ENCODE measurements at places on chromosomes 4 and X. TPM values are rescaled to one million over a fixed set of nuclear protein-coding genes. Genes with fewer than 3 reads are reported as not detected.

DNA sequence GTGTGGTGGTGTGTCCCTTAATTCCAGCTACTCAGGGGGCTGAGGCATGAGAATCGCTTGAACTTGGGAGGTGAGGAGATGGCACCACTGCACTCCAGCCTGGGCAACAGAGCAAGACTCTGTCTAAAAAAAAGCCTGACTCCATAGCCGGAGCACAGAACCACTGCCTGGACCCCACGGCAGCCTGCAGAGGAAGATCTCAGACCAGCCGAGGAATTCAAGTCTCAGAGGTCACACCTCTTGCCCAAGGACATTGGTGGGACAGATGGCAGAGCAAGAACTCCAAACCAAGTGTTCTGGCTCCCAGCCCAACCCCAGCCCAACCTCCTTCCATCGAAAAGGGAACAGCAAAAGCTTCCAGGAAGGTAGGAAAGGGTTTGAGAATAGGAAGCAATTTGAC is 70.8 kb downstream of the SMIM20 start:
- no peak for DNase-seq

GRCh38 chr4:149404143-149404542 is 411.5 kb downstream of the IQCM start:
- no peak for DNase-seq

DNA sequence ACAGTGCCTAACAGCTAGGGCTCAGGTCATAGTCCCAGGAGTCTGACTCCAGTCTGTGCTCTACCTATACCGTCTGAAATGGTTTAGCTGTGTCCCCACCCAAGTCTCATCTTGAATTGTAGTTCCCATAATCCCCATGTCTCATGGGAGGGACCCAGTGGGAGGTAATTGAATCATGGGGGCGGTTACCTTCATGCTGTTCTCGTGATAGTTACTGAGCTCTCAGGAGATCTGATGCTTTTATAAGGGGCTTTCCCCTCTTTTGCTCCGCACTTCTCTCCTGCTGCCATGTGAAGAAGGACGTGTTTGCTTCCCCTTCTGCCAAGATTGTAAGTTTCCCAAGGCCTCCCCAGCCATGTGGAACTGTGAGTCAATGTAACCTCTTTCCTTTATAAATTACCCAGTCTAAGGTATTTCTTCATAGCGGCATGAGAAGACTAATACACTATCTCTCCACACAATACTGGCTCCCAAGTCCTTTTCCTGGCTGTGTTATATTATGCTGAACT is 110.8 kb downstream of the AFAP1 start:
- DNase-seq: no peak

DNA sequence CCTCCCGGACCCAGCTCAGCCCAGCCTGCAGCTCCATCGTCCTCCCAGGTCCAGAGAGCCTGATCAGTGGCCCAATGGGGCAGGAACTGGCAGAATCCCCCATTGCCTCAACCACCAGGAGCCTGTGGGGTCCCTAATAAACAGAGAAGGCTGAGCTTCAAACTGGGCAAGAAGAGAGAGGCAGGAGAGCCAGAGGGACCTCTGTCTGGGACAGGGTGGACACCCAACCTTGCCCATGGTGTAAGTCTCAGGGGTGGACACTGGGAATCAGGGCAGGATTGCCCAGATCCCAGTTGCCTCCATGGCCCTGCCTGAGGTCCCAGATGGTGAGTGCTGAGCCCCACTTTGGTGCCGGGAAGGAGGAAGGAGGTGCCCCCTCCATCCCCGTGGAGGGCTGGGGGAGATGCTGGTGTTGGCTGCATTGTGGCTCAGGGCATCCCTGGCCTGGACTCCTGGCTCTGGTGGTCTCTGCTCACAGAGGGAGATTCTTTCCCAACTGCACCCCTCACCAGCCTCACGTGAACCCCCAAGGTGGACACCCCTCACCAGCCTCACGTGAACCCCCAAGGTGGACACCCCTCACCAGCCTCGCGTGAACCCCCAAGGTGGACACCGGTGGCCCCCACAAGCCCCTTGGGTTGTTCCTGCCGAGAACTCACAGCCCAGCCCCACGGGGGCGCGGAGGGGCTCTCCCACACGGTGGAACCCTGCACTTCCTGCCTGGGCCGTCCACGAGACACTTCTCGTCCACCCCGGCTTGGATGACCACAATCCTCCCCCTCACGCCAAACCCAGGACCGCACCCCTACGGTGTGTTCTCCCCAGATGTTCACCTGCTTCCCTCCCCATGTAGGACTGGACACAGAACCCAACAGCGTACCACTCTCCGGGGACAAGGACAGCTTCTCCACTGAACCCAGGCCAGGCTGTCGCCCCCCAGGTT is 5.4 kb downstream of the CPLX1 start:
- DNase-seq: no peak

Gene FRMPD4
- 1.6 TPM for total RNA-seq

DNA sequence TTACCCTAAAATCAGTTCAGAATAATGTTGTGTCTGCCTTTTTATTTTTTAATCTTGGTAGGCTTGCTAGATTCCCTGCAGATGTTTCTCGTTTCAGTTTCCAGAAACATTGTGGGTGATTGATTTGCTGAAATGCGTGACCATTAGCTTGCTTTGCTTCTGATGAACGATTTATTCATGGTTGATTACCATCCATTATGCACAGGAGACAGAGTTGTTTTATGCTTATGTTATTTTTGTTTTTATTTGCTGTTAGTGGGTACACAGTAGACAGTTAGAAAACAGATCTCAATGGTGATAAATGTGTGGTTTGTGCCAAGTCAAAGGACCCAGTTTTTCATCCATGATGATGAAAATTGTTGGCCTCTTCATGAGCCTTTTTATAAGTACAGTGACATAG is 455.6 kb upstream of the BOD1L1 start:
- DNase-seq: no peak

DNA sequence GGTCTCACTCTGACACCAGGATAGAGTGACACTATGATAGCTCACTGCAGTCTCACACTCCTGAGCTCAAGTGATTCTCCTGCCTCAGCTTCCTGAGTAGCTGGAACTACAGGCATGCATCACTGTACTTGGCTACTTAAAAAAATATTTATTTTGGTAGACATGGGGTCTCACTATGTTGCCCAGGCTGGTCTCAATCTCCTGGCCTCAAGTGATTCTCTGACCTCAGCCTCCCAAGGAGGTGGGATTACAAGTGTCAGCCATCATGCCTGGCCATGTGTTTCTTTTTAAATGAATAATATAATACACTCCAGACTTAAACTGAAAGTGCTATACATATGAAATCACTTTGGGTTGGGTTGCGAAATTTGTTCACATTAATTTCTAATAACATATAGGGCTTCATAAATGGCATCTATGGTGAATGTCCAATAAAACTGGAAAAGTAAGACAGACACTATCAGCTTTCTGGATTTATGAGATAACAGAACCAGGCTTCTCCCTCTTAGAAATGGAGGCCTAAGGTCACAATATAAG is 48.0 kb downstream of the SEC24D start:
- DNase-seq: no peak

DNA sequence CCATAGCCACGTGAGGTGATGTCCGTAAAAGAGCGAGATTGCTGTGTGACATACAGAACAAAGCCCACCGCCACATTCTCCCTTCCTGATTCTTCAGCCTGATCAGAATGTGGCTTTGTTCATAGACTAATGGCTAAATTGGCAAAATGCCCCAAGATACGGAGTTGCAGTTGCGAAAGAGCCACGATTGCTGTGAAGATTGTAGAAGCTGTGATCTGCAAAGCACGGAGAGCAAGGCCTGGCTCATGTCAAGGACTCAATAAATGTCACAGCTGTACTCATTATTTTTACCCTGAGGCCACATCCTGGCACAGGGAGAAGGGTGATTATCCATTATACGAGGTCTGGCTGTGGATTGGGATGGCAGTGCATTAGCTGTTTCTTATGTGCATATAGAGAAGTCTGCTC is 34.2 kb downstream of the ARSD start:
- no peak for DNase-seq

DNA sequence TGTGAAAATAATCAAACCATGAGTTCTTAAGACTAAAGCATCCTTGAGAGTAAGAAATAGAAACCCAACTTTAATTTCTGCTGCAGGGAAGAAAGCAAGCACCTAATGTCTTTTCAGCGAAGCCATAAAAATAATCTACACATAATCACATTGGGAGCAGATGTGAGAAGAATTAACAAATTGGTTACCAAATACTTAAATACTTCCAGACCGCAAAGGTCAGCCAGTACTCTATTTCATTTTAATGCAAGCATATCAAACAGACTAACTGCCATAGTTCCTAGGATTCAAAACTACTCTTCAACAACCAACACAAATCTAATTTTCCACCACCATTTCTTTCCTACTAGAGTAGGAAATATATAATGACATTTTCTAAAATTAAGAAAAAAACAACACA is 144.8 kb upstream of the SLIT2 start:
- no peak for DNase-seq

DNA sequence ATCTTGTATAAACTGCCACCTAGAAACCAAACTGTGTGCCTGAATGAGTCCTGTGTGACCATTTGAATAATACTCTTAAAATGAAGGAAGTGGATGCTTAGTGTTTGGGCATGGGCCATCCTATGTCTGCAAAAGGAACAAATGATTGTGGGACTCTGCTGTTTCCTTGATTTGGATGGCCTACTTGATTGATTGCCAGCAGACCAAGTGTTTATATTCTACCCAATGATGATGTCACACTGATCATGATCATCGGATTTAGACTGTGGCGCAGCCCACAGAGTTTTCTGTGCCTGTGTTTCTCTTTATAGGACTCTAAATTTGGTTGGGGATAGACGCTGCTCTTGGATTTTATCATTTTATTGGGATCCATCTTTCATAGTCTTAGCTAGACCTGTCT is 4.4 kb downstream of the SEPTIN11 start:
- no peak for DNase-seq

Gene PLAC1
- 0.81 TPM for total RNA-seq

GRCh38 chrX:33211356-33212260 is at the start of gene DMD:
DMD (minus strand) TSS chrX:33211549; CDS start chrX:33211312, 237 bp downstream.
- peak; percentile 49 for DNase-seq

- no peak for DNase-seq
Observed at GRCh38 chrX:132622130-132622529, 133.3 kb upstream of the MBNL3 start.

Gene ARAP2
- total RNA-seq: 91.0 TPM

DNA sequence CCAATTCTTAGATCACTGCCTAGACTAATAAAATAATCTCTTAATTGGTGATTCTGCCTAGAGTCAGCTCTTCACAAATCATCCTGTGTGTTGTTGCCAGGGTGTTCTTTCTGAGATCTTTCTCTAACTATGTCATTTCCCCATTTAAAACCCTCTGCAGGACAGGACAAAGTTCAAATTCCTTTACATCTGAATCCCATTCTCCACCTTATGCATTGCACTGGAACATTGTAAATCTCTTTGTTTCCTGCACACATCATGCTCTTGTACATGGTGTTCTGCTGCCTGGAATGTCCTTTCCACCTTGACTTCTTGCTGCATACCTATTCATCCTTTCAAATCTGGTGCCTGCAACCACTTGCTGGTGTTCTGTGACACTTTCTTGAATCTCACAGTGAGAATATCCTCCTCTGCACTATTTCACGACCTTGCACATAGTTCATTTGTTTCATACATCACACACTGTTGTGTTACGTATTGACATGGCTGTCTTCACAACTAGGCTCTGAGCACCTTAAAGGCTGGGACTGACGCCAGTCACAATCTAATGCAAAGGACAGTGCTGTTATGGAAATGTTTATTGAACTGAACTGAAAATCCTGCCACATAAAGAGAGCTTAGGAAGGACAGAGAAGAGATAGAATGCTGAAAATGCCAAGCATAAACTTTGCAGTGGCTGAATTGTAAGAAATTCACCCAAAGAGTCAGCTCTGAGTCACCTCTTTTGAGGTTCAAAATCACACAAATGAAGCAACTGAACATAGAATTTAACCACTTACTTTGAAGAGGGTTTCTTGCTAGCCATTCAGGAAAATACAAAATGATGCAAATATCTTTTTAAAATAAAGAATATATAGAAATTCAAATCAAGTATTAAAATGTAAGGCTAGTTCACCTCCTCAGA is 26.4 kb upstream of the SMIM14 start:
- DNase-seq: no peak

DNA sequence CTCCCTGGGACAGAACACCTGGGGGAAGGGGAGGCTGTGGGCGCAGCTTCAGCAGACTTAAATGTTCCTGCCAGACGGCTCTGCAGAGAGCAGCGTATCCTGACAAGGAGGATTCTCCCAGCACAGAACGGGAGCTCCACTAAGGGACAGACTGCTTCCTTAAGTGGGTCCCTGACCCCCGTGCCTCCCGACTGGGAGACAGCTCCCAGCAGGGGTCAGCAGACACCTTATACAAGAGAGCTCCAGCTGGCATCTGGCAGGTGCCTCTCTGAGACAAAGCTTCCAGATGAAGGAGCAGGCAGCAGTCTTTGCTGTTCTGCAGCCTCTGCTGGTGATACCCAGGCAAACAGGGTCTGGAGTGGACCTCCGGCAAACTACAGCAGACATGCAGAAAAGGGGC is 44.5 kb upstream of the FAAH2 start:
- DNase-seq: no peak

DNA sequence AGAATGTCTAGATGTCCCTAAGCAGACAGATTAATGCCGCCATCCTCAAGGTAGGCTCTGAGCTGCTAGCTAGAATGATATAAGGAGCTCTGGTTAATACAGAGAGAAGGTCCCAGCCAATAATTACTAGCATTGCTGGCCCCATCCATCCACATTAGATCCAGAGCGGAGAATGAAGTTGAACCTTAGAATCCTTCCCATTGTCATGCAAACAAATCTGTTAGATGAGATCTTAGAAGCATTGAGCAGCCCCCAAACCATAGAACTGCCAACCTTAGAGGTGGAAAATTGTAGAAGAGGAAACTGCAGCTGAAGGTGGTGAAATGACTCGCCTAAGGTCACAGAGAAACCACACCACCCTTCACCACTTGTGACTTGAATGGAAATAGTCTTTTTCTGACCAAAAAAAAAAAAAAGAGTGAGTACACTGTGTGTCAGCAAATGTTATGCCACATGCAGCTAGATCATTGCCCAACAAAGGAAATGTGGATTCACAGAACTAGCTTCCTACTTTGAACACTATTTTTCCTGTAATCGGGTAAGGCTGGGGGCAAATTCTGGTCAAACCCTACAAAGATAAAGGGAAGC is 162.1 kb downstream of the SMIM20 start:
- no peak for DNase-seq

Gene HGFAC
- total RNA-seq: 72.3 TPM

DNA sequence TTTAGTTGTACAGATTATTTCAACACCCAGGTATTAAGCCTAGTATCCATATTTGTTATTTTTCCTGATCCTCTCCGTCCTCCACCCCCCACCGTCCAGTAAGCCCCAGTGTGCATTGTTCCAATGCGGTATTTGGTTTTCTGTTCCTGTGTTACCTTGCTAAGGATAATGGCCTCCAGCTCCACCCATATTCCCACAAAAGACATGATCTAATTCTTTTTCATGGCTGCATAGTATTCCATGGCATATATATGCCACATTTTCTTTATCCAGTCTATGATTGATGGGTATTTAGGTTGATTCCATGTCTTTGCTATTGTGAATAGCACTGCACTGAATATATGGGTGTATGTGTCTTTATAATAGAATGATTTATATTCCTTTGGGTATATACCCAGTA is 22.1 kb upstream of the LNX1 start:
- DNase-seq: no peak

GRCh38 chr4:124090021-124090420 is 622.5 kb downstream of the ANKRD50 start:
- no peak for DNase-seq
